ENCODE measurements at places on chromosomes 3 and 15.
A peak's percentile ranks its signal among the peaks of the same experiment; 100 is the strongest.

- no peak for DNase-seq
These were observed 51.5 kb downstream of the TTC23 start for GRCh38 chr15:99197856-99198255.

DNA sequence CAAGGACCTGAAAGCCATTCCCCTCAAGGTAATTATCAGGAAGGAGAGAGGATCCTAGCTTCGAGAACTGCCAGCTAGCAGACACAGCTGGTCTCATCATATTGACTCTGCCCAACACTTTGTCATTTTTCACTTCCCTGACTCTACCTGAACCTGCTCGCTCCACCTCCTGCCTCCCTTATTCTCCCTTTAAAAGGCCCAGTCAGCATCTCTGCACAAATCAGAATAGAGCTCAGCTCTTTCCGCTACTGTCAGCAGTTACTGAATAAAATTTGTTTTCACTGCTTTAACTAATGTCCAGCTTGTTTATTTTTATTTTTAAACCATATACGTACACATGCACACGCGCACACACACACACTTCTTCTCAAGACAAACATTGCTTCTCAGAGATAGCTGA lies 57.2 kb upstream of the MCF2L2 start:
- no peak for DNase-seq

DNA sequence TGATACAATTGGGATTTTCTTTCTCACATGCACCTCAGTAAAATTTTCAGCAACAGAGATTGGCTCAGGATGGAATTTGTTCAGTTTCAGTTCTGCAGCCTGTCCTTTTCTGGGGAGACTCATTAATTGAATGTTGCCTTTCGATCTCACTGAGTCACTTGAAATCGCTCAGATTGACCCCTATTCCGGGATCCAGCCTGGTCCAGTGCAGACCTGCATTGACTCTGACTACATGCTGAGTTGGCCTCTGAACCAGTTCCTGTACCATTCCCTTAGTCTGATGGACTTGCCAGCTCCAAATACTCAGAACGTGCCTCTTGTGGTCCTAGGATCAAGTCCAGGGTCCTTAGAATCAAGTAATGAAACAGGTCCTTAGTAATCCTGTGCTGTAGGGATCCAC lies 9.4 kb downstream of the IGF1R start:
- no peak for DNase-seq

DNA sequence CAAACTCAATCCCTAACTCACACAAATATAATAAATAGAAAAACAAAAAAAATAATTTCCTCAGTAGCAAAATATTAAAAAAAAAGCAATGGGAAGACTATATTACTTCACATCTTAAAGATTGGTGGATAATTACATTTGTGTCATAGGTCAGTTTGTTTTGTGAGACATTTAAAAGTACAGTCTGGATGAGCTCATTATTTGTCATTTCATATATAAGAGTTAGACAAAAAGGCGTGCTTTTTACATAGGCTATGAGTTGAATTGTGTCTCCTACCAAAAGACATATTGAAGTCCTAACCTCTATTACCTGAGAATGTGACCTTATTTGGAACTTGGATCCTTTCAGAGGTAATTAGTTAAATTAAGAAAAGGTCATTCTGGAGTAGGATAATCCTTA lies 710.1 kb upstream of the CBLB start:
- no peak for DNase-seq

DNA sequence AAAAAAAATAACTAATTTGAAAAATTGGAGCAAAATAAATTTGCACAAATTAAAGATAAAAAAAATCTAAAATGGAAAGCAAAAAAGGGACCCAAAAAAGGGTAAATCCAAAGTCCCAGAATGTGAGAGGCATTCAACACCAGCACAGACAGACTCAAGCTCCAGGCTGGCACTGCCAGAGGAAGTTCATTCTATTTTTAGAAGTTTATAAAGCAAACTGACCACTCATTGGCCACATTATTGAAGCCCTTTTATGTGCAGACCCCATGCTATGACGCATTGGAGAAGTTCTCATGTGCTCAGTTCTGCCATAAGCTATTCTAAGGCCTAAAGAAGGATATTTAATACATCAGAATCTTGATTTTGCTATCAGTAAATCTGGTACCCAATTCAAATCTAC lies 17.6 kb upstream of the BOC start:
- no peak for DNase-seq

DNA sequence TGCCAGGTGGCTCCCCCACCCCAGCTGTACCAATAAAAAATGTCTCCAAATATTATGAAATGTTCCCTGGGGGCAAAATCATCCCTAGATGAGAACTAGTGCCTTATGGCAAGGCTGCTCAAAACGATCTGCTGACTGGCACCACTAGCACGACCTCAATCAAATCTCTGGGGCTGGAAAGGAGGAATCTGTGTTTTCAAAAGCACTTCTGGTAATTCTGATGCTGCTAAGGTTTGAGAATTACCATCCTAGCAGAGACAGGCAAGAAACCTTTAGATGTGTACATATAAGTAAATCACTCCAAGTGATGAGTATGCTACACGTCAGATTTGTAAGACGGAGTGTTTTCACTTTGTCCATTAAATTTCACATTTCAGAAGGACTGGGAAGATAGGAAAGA lies 360.1 kb upstream of the THRB start:
- DNase-seq = no peak

GRCh38 chr3:101884776-101885175 lies 35.5 kb downstream of the NFKBIZ start:
- no peak for DNase-seq

DNA sequence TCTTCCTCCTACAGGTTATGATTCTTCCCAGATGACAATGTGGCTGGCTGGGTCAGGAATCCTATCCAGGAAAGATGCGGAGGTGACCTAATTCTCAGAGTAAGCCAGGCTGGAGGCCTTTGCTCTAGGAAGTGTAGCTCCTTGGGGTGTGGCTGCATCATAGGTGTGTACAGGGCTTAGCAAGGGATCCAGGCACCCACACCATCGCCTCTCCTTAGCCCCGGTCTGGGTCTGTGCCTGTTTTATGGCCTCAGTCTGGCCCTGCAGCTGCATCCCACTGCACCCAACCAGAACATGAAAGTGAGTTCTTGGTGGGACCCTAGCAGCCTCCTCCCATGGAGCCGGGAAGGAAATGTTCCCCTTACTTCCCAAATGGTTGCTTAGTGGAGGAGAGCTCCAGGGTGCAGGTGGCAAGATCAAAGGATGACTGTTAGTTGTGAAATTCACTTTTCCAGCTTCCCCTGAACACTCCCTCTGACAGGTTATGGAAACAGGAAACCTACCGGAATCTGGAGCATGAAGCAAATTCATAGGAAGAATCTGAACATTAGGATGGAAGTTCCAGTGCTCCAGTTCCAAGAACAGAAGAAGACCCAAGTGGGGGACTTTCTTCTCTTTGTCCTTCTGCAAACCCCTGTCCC lies 2.7 kb upstream of the AMOTL2 start:
- DNase-seq = peak; percentile 35

DNA sequence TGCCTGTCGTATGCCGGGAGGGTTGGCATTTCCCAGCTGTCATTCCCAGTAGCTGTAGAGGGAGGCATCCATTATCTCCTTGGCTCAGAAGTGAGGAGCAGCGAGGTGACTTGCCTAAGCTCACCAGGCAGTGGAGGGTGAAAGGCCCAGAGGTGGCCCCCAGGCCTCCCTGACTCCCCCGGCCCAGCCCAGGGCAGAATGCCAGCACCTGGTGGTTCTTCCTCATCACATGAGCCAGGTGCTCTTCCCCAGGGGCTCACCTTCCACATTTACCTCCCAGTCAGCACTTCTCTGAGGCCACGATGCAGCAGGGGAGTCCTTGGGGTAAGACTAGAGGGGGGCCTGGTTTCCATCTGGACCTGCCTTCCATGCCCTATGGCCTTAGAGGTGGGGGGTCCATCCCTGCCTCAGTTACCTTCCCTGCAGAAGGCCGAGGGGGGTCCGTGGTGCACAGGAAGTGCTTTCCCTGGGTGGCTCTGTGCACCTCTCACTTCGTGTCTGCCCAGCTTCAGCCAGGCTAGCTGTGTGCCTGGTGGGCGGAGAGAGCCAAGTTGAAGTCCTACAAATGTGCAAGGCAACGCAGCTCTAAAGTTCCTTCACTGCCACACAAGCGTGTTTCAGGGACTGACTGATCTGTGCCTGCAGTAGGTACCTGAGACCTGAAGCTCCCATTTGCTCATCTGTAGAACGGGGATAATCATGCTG lies 70.3 kb upstream of the PLXNA1 start:
- DNase-seq = no peak

DNA sequence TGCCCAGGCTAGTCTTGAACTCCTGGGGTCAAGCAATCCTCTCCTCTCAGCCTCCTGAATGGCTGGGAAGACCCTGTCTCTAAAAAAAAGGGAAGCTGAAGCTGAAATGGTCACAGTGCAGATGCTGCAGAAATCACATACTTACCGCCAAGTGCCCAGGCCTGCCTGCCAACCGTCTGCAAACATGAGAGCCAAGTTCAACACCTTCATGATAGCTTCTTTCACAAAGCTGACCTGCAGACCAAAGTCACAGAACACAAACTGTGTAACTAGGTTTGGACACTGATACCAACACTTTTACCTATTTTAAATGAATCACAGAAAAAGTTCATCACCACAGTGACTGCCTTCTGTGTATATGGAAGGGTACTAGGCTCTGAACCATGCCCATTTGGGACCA lies 22.8 kb upstream of the CYFIP1 start:
- DNase-seq = no peak

DNA sequence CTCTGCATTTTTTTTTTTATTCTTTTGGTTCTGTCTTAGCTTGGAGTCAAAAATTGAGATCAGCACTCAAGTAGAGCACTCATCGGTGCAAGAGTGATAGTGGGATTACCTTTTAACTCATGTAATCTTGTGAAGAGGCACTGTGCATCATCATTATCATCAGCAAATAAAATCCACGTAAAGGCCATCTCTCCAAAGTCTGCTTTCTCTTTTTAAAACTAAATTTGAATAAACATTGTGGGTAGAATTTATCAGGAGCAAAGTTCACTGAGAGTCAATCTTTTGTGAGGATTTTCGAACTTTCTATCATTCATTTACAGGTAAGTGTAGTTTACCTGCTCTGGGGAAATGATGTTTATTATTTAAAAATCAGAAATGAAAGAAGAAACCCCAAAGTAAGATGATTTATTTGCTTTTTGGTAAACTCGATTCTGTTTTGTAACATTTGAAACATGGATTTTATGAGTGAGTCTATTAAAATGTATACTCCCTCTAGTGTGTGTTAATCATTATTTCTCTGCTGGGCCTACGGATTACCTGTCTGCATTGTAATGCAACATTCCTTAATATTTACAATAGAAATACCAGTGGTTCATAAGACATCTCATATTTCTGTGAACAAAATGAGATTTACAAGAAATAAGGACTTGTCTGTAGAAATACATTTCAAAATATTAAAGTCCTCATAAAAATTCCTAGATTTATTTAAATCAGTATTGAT lies 327.7 kb upstream of the NAALADL2 start:
- DNase-seq = no peak

GRCh38 chr15:90519688-90520087 lies 10.0 kb upstream of the CRTC3 start:
- DNase-seq = no peak

Measured in breast epithelium (tissue), 4 donors.